ENCODE measurements at places on chromosomes 12 and 14. TPM values are rescaled to one million over a fixed set of nuclear protein-coding genes. Genes with fewer than 3 reads are reported as not detected.

DGKA gene
- 6.8 TPM for total RNA-seq

CCDC38 gene
- not detected for total RNA-seq

GLI1 gene
- total RNA-seq, result 5.2 TPM

SYCP3 gene
- not detected for total RNA-seq

KRT72 gene
- total RNA-seq, result not detected

RPL41 gene
- total RNA-seq, result 4,392 TPM

IRAK3 gene
- 11.0 TPM for total RNA-seq

MANSC4 gene
- not detected for total RNA-seq

All from skeletal muscle tissue (tissue), 5 donors.